ENCODE measurements at places on chromosomes 13 and 19. TPM values are rescaled to one million over a fixed set of nuclear protein-coding genes. Genes with fewer than 3 reads are reported as not detected.

Gene KLK15
- total RNA-seq = not detected

Gene DEDD2
- total RNA-seq = 19.6 TPM

- peak; percentile 97 for DNase-seq
- H3K4me1 ChIP-seq = no peaks in the 10 kb centered on the region
- H3K36me3 ChIP-seq = peaks cover 4% of the 10 kb centered on the region
Measured at GRCh38 chr19:1438035-1438932, at the start of gene RPS15. Gene RPS15 (plus strand): TSS chr19:1438396. CDS start chr19:1438426, 30 bp downstream.

DNA sequence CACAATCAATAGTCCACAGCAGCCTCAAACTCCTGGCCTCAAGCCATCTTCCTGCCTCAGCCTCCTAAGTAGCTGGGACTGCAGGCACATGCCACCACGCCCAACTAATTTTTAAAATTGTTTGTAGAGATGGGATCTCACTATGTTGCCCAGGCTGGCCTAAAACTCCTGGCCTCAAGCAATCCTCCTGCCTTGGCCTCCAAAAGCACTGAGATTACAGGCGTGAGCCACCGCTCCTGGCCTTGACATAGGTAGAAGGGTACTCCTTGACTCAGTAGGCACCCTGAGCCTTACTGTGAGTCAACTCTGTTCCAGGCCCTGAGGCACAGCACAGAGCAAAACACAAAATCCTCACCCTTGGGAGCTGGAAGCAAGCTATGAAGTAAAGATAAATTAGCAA, 7.8 kb downstream of the TNPO2 start:
- H3K4me3 ChIP-seq = no peak overlapping the region
- H3K36me3 ChIP-seq = no peaks in the 10 kb centered on the region
- DNase-seq = no peak

Data from aorta (tissue), 5 donors.